ENCODE measurements at places on chromosomes 1 and 21.
A peak's percentile ranks its signal among the peaks of the same experiment; 100 is the strongest.

DNA sequence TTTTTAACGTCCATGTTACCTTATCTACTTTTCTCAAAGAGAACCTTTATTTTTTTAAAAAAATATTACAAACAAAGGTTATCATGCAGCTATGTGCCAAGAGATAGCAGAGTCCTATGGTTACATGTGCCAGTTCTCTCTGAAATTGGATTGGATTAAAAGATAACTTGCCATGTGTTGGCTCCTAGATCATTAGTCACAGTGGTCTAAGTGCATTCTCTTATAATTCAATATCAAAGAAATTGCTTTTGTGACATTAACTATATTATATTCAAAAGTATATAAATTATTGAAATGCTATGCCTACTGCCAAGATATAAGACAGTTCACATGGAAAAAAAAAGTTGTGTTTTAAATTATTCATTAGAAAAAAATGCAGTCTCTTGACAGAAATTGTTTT, 494.2 kb downstream of the NEGR1 start:
- DNase-seq = peak; percentile 34

- peak; percentile 32 for DNase-seq
Measured at GRCh38 chr1:202189918-202190715, 3.5 kb upstream of the LGR6 start.

DNA sequence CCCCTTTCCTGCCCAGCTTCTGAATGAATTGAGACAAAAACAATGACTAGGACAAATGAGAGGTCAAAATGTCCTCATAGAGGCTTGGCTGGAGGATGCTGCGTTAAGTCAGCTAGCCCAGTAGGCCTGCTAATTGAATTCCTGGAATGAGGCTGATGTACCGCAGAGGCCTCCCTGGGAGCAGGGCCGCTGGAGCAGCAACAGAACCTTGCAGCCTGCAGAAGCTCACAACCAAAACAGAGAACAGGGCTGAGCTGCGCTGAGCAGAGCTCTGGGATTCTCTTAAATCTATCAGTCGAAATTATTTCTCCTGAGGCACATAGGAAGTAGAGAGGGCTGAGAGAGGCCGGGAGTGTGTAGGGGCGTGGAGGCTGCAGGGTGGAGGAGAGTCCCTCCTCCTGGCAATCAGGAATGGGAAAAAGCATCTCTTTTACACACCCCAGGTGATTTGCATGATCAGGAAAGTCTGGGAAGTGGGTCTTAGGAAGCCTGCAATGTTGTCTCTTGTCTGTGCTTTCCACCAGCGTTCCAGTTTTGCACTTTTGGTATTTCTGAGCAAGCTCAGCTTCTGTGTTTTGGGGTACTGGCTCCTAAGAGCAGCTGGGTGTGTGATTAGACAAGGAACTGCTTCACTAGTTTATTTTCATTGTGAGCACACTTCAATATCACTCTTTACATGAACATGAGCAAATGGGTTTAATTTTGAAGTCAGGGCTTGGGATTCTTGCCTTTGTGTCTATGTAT, 66.5 kb downstream of the RYR2 start:
- DNase-seq = no peak

GRCh38 chr1:3772027-3772714, 378 bp upstream of the SMIM1 start:
- DNase-seq = peak; percentile 68

DNA sequence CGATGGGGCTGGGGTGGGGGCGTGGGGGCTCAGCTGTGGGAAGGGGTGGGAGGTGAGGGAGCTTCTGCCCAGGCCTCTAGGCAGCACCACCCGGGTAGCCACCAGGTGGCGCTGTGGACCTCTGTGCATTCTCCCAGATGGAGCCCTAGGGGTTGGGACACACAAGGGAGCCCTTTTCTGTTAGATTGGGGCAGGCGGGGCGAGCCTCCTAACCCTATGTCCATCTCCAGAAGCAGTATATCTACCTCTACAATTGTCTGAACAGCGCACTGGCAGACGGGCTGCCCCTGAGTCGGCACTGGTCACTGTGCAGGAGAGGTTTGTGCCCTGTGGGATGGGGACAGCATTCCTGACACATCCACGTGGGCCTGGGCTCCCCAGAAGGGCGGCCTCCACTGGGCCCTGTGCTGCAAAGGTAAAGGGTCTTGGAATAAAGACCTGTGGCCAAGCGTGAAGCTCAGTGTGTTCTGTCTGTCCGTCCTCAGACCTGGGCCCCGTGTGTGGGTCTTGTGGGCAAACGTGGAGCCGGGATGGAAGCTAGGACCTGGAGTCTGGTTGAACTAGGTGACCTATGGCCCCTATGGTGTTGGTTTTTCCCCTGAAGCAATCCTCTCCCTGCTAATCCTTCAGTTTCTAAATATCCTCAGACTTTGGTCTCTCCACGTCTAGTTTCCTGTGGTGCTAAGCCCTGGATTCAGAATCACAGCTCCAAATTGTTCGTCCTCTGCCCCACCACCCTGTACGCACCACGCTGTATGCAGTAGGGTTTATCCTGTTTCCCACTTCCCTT, 4.4 kb upstream of the LGR6 start:
- peak; percentile 36 for DNase-seq

DNA sequence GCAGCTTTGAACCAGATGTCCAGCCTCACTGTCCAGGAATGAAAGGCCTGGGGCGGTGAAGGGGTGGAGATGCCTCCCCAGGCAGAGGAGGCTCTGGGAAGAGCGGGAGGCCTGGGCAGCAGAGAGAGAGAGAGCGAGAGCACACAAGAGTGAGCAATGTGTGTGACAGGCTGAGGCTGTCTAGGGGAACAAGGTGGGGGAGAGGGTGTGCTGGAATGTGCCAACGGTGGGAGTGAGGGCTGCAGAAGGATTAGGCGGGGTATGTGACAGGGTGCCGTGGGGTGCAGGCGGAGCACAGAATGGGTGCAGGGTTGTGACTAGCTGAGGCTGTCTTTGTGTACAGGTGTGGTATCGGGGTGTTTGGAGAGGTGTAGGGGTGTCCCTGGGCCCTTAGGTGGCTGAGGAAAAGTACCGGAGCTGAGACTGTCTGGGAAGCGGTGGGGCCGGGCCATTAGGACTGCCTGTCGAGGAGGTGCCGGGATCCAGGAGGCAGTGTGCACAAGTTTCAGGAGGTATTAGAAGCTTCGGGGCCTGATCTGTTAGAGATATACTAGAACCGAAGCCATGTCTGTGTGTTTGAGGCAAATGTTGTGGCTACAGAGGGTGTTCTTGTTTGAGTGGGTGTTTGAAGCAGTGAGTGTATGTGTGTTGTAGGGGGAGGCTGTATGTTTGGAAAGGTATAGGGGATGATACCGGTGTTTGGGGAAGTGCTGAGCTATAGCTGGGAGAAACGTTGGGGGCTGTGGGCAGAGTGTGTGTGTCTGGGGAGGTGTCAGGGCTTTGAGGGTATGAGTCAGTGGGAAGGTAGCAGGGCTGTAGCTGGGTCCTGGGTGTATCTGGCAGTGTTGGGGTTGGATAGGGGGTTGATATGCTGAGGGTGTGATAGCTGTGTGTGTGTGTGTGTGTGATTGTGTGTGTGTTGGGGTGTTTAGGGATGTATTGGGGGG, 9.1 kb downstream of the AHDC1 start:
- DNase-seq = peak; percentile 90

DNA sequence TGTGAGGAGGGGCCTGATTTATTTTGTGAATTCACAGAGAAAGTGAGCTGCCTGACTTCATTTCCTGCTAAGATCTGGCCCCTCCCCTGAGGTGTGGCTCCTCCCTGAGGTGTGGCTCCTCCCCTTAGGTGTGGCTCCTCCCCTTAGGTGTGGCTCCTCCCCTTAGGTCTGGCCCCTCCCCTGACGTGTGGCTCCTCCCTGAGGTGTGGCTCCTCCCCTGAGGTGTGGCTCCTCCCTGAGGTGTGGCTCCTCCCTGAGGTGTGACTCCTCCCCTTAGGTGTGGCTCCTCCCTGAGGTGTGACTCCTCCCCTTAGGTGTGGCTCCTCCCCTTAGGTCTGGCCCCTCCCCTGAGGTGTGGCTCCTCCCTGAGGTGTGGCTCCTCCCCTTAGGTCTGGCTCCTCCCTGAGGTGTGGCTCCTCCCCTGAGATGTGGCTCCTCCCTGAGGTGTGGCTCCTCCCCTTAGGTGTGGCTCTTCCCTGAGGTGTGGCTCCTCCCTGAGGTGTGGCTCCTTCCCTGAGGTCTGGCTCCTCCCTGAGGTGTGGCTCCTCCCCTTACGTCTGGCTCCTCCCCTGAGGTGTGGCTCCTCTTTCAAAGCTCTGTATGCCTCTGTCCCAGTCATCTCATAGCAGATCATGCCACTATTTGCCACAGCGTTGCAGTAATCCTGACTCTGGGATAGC, 26.9 kb upstream of the LRRC3 start:
- peak; percentile 63 for DNase-seq

- DNase-seq = no peak
Measured at GRCh38 chr1:32765570-32766327, 51.4 kb downstream of the YARS1 start.

DNA sequence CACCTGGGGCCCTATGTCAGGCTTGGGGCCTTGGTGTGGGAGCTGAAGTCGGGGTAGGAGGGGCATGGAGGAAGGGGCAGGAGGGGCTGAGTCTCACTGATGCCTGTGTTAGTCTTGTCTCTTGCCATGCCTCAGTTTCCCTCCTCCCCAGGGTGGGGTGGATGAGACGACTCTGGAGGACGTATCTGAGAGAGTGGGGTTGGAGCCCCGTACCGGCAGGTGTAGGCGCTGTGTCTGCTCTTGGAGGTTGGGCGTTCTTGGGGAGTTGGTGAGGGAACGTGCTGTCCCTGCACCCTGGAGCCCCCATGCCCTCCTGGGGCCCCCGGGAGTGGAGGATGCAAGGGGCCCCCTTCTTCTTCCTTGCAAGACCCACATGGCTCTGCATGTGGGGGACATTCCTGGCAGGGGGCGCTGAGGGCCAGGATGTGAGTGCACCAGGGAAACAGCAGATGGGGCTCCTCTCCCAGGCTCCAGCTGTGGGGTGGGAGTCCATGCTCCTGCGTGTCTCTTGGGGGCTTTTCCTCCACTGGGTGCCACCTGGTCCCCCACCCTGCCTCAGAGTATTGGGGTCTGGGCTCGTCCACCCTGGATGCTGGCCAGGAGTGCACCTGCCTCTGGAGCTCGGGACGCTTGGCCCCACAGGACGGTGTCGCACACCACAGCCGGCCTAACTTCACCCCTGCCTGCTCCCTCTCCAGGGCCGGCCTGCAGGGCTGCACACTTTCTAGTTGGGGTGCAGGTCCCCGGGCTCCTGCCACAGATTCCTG, 1.4 kb upstream of the TNFRSF14 start:
- DNase-seq = no peak

DNA sequence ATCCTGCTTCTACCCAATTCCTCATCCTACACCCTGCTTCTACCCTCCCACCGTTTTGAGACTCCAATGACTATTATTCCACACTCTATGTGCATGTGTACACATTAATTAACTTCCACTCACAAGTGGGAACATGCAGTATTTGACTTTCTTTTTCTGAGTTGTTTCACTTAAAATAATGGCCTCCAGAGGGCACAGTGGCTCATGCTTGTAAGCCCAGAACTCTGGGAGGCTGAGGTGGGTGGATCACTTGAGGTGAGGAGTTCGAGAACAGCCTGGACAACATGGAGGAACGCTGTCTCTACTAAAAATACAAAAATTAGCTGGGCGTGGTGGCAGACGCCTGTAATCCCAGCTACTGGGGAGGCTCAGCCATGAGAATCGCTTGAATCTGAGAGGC, 464.8 kb downstream of the PTBP2 start:
- no peak for DNase-seq

- no peak for DNase-seq
Measured at GRCh38 chr1:179810367-179810715, 67.2 kb downstream of the FAM163A start.

- no peak for DNase-seq
Measured at GRCh38 chr1:35691571-35692220, 27.0 kb downstream of the C1orf216 start.

DNA sequence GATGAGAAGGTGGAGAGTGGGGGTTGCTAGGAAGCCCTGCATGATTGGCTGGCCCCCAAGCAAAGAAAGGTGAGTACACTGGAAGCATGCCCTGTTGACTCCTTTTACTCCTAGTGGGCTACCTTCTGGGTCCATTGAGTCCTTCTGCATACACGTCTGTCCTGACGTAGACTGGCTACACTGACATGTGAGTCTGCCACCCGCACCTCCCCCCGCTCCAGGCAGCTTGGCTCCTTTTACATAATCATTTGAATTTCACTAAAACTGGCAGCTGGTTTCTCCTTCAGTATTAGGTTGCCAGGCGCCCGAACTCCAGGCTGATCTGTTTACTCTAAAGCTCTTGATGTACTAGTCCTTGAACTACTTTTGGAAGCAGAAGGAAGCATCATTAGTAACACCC, 8.7 kb downstream of the MRPS21 start:
- DNase-seq = no peak

- no peak for DNase-seq
Measured at GRCh38 chr1:64358692-64359091, 111.2 kb upstream of the CACHD1 start.

DNA sequence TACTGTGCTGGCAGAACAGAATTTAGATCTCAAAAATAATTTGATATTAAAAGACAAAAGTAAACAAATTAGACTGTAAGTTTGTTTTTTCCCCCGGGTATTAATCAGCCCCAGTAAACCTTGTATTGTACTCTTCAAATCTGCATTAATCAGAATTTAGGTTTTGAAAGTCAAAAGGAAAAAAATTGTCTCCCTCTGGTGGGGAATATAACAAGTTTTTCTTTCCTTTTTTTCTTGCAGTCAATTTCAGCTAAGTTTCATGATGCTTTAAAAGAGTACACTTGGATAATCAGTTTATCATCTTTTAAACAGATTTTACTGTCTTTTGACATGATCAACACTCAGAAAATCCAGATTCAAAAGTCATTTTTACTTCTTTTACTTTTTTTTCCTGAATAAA, 134.5 kb upstream of the PKN2 start:
- DNase-seq = no peak

GRCh38 chr1:168368131-168368530, 87.5 kb downstream of the TBX19 start:
- DNase-seq = no peak

DNA sequence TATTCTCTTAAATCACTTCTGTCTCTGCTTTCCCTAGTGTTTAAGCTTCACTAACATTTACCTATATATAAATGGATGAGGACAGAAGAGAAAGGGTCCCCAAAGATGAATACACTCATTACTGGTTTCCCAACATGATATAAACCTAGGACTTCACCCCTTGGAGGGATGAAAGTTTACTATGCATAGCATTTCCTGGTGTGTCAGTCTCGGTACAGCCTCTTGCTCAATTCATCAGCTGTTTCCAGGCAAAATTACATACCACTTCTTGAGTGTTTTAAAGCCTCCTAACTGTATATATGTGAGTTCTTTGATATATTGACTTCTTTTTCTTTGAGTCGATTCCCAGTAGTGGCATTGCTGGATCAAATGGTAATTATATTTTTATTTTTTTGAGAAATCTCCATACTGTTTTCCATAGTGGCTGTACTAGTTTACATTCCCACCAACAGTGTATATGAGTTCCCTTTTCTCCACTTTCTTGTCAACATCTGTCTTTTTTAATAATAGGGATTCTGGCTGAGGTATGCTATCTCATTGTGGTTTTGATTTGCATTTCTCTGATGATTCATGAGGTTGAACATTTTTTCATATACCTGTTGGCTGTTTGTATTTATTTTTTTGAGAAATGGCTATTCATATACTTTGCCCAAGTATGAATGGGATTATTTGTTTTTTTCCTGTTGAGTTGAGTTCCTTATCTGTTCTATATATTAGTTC, 259.3 kb upstream of the CACYBP start:
- peak; percentile 50 for DNase-seq
